Fibroblast of upper back skin (primary cell): ENCODE measurements at places on chromosomes 7 and 10.

- DNase-seq: no peak
Measured at GRCh38 chr10:47246406-47247147, 53.4 kb upstream of the GDF10 start.

DNA sequence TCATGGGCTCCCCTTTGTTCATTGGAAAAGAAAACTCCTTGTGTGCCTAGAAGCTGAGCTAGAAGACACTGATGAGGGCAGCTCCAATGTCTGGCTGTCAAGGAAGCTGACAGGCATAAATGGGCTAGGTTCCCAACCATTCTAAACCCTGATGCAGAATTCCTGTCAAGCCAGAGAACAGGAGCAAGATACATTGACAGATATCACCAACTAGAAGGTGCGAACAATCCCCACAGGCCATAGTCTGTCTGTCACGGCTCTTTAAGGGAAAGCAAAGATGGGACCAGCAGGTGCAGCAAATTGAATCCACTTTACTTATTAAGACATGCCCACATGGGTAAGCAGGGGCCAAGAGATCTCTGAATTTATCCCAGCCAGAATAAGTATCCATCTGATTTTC is 617.9 kb upstream of the POT1 start:
- no peak for DNase-seq

- no peak for DNase-seq
Measured at GRCh38 chr10:47050618-47051455, 139.6 kb downstream of the PTPN20 start.

GRCh38 chr7:85806321-85806720 is 619.5 kb upstream of the SEMA3D start:
- no peak for DNase-seq

DNA sequence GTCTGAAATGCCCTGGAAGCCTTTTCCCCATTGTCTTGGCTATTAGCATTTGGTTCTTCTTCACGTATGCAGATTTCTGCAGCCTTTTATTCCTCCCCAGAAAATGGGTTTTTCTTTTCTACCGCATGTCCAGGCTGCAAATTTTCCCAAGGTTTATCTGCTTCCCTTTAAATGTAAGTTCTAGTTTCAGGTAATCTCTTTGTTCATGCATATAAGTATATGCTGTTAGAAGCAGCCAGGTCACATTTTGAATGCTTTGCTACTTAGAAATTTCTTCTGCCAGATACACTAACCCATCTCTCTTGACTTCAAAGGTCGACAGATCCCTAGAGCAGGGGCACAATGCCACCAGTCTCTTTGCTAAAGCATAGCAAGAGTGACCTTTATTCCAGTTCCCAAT is 12.3 kb downstream of the THAP5 start:
- no peak for DNase-seq

GRCh38 chr10:104127411-104127810 is 5.4 kb downstream of the SFR1 start:
- DNase-seq: no peak
